ENCODE measurements at places on chromosomes 3 and 15.

DNA sequence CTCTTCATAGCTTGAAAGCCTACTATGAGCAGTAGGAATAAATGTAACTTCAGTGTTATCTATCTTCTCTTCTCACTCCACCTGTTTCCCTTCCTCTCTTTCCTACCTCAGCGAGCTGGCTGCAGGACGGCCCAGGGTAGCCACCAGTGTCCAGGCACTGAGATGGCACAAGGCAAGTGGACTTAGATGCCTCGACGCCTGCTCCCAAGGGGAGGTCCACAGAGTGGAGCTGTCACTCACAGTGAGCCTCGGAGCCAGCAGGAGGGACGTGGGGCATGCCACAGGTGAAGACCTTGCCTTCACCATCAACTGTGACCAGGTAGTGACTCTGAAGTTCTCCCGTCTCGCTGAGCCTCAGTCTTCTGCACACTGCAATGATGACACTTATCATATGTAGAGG, 88.2 kb downstream of the PCSK6 start:
- DNase-seq: no peak

- DNase-seq: no peak
These were observed 10.8 kb upstream of the GRIP2 start for GRCh38 chr3:14550651-14551611.

DNA sequence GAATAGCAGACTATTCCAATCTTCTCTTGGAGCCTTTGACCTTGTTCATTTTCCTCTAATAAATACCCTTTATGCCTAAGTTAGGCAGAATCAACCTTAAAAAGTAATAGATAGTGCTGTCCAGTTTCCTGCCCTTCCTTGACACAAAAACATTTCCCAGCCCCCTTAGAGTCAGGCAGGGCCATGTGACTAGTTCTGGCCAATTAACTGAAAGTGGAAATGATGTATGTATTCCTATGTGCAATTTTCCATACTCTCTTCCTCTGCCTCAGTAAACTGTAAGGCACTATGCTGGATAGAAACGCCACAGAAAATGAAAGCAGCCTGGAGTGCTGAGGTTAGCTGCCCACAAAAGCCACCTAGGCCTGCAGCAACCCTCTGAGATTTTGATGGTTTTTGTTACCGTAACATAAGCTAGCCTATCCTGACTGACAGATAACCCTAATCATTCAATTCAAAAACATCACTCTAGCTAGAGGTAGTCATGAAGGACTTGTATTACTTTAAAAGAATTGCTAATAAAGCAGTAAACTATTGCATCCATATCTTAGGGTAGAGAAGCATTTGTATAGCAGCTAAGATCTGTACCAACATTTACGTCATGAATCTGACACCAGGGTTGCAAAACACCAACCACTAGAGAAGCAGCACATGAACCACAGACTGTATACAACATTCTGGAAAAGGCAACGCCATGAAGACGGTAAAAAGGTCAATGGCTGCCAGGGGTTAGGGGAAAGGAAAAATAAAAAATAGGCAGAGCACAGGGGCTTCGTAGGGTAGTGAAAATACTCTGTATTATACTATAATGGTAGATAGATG, 112.9 kb downstream of the ULK4 start:
- no peak for DNase-seq

GRCh38 chr15:23913635-23914034, 226.5 kb upstream of the NDN start:
- no peak for DNase-seq

- no peak for DNase-seq
These were observed 60.7 kb upstream of the TLE3 start for GRCh38 chr15:70158309-70159000.

DNA sequence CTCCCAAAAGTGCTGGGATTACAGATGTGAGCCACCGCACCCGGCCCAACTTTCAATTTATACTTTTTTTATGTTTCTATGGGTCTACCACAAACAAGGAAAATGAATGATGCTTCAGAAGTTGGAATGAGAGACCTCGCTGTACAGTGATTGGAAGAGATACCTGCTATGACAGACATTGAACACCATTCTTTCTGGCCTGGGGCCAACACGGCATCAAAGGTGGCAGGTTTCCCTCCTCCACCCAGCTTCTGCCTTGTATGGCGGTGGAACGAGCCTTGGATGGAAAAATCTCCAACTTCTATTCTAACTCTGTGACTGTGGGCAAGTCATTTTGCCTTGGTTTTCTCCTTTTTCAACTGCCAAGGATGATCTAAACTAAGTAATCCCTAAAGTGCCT, 117.8 kb upstream of the FAM174B start:
- DNase-seq: no peak

- DNase-seq: no peak
These were observed 22.3 kb downstream of the VIPR1 start for GRCh38 chr3:42524751-42525150.

DNA sequence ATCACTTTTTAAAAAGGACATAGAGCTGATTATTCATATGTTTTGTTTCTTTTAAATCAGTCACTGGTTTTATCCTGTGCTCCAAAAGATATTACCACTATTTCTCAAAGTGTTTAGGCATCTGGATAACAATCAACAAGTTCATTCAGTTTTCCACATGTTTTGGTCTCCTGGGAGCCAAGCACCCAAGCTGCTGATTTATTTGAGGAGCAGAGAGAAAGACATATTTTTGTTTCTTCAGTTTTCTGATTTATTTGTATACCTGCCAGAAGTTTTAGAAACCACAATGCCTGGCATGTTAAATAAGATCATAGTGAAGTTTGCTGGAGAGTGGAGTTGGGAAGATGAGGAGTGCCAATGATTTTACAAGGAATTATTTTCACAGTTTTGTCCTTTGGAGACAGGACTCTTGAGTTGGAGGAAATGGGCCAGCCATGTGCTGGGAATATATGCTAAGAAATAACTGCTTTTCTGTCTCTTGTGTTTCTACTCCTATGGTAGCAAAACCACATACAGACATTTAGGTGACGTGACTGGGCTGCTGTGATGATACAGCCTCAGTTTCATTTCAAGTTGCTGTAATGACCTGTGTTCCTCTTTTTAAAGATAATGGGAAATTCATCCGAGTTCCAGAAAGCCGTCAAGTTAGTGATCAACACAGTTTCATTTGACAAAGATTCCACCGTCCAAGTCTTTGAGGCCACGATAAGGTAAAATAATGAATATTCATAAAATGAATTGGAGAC, 11.7 kb downstream of the EDEM1 start:
- no peak for DNase-seq

- DNase-seq: no peak
These were observed 9.5 kb downstream of the CMTM7 start for GRCh38 chr3:32401126-32401525.

- no peak for DNase-seq
These were observed 7.5 kb downstream of the PLA2G4F start for GRCh38 chr15:42148808-42149492.

DNA sequence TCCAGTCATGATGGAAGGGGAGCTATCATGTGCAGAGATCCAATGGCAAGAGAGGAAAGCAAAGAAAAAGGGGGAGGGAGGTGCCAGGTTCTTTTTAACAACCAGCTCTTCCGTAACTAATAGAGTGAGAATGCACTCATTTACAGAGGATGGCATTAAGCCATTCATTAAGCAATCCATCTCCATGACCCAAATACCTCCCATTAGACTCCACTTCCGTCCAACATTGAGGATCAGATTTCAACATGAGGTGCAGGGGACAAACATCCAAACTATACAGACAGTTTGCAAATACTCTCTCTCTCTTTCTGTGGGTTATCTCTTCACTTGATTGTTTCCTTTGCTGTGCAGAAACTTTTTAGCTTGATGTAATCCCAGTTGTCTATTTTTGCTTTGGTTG, 21.2 kb downstream of the ZDHHC23 start:
- peak; percentile 22 for DNase-seq

DNA sequence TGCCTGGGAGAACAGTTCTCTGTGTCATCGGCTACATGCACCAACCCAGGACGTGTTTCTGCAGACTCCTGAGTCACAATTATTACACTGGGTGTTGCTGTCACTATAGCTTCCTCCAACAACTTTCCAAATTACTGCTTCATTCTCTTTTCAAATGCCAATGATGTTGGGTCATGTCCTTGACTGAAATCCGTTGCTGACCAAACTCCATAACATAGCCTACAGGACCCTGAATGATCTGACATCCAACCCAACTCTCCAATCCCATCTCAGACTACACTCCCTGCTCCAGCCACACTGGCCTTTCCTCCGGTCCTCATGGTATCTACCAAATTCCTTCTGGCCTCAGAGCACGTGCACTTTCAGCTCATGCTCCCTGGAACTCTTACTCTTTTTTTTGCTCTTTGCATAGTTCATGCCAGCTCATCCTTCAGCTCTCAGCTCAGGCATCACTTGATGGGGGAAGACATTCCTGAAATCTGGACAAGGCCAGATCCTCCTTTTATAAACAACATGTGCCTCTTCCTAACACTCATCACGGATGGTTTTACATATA, 108.8 kb upstream of the PTPRG start:
- no peak for DNase-seq

DNA sequence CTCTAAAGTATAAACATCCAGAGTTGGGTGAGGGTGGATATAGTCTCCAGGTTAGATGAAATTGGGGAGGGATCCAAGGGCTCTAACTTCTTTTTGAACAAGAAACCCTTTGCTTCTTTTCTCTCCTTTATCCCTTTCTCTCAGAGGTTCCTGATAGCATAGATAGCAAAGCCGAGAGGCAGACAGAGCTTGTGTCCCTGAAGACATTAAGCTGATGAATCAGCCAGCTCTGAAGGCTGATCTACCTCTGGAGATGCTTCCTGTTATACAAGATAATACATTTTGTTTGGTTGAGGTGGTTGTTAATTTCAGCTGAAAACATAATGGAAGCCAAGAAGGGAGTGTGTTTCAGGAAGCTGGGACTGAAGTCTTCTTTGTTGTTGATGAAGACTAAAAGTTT, 193.2 kb downstream of the PDCD6IP start:
- no peak for DNase-seq

DNA sequence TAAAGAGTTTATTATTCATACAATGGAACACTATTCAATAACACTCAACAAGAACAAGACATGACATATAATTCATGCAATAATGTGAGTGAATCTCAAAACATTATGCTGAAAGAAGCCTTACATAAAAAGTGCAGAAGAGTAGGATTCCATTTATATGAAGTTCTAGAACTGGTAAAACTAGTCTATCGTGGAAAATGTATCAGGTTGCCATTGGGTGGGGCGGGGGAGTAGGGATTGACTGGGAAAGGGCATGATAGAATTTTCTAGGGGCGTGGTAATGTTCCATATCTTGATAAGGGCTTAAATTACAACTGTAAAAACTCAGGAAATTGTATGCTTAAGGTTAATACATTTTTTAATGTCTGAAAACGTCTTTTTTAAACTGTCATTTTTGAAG, 247.9 kb downstream of the SATB1 start:
- no peak for DNase-seq

DNA sequence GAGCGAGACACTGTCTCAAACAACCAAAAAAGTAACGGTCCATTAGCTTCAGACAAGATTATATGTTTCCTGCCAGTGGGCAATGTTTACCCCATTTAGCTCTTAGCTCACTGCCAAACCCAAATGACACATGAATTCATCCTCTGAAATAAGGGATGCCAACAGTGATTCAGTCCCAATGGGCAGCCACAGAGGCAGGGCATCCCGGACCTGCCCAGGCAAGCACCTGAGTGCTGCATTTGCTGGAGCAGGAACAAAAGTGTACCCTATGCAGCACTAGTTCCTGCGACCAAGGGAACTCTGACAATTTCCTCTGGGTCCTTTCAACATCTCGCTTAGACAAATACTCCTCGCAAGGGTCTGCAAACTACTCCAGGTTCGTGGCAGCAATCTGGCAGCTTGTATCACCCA, 8.0 kb downstream of the IP6K2 start:
- DNase-seq: no peak

DNA sequence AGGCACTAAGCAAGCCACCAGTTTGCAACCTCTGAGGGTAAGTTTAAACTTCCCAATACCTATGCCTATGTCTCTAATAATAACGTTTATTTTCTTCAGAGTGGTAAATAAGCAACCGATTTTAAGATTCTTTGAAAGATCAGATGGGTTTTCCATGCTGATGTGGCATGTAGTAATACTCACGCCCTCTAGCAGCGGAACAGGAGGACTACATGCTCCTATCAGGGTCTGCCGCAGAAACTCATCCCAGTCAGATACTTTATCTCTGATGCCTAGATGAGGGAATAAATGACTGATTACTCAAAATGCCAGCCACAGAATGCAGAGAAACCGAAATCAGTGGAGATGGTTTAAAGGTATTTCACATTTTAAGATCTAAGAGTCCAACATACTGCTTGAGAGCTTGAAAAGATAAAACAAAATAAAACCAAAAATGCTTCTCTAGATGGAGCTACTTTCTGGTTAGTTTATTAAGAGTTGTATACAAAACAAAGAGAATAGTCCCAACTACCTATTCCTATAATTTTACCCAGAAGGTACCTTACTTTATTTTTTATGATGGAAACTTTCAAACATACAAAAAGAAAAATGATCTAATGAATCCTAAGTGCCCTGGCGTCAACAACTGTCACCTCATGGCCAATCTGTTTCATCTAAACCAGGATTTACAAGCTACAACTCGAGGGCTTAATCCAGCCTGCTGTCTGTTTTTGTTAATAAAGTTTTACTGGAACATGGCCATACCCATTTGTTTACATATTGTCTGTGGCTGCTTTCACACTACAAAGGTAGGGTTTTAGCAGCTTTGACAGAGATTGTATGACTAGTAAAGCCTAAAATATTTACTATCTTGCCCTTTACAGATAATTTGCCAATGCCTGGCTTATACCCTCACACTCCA, 37.5 kb upstream of the STIMATE start:
- no peak for DNase-seq

- DNase-seq: no peak
These were observed 220.9 kb downstream of the ITPR1 start for GRCh38 chr3:4714045-4714444.

GRCh38 chr15:78438619-78439285, 736 bp downstream of the IREB2 start:
- DNase-seq: no peak

GRCh38 chr3:191702121-191702520, 241.2 kb downstream of the PYDC2 start:
- DNase-seq: no peak

DNA sequence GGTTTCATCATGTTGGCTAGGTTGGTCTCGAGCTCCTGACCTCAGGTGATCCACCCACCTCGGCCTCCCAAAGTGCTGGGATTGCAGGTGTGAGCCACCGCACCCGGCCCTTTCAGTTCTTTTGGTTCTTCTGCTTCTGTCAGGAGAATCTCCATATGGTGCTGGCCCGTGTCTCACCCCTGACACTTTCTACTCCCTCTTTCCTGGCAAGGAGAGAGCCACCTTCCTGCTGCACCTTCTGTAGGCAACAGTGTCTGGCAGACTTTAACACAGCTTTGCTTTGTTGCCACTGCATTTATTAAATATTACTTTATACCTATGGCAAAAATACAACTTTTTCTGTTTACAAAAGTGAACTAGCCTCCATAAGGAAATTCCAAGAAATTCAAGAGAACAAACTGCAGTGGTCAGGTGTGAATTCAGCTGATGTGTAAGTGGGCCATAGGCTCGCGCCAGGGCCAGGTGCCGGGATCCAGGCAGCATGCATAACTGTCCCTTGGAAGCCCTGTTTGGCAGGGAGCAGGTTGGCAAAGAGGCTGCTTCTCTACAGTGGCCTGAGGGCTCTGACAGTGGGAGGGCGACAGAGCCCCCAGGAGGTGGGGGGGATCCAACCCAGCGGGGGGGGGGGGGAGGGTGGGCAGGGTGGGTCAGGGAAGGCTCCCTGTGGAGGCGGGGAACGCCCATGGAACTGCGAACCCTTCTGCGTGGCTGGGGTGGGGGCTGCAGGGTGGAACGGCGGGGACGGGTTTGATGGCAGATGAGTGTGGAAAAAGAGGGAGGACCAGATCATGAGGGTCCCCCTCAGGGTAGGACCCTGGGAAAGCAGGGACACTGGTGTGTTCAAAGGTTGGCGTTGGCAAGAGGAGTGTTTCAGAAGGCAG, 21.1 kb downstream of the CTSH start:
- DNase-seq: no peak

Measured in NCI-H2029 treated with DMSO at 0.1 percent for 48 hours (cell line).